ENCODE measurements at places on chromosomes 1 and 21.

GRCh38 chr1:244100704-244101453 is 49.8 kb downstream of the ZBTB18 start:
- DNase-seq = peak; percentile 50

GRCh38 chr1:94783342-94784189 is 36.6 kb upstream of the SLC44A3 start:
- DNase-seq = no peak

- DNase-seq = no peak
These were observed 22.4 kb downstream of the ARHGEF19 start for GRCh38 chr1:16189921-16190621.

GRCh38 chr1:27517907-27518718 is 28.1 kb upstream of the WASF2 start:
- no peak for DNase-seq

DNA sequence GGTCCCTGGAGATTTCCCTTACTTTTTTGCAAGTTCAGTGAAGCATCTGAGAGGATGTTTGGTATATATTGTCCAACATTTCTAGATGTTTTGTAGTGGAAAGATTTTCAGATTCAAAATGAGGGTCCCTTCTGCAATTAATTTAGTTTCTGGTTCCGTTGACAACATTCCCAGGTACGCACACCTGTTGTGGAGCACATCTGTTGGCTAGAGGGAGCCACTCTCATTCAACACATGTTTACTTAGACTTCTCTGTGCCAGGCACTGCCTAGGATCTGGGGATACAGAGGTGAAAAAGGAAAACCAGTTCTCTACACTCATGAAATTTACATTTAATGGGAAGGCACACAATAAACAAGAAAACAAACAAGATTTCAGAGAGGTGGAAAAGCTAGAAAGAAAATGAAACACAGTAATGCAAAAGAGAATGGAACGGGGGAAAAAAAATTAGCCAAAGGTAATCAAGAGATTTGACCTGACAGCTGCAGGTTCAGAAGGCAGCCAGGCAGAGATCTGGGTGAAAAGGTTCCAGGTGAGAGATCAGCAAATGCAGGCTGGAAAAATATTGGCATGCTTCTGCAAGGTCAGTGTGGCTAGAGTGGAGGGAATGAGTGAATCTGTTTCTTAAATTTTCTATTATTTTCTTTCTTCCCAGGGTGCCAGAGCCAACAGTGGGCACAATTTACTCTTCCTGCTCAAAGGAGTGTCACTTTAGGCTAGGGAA is 48.4 kb upstream of the KAZN start:
- no peak for DNase-seq

GRCh38 chr21:37183749-37184148 is 83.4 kb downstream of the VPS26C start:
- DNase-seq = no peak

DNA sequence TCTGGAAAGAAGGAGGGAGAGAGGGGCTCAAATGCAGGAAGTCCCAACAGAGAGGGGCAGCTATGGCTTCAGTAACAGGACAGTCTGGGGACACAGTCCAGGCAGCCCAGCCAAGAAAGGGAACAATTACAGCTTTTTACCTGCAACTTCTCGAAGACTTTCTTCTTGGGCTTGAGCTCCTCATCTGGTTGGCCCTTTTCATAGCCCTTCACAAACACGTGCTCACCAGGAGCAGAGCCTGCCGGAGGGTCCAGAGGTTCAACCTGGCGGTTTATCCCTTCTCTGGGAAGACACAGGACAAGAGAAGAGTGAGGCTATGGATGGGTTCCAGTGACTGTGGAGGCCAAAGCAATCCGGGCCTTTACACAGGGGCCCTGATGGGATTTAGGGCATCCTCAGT is 37.9 kb downstream of the YARS1 start:
- no peak for DNase-seq

Data from NCI-H82 (cell line).